MG63 (cell line): ENCODE measurements at places on chromosomes 7 and 10. TPM values are rescaled to one million over a fixed set of nuclear protein-coding genes. Genes with fewer than 3 reads are reported as not detected.

GRCh38 chr10:100489396-100489795 is 26.6 kb downstream of the WNT8B start:
- no peak for DNase-seq

DNA sequence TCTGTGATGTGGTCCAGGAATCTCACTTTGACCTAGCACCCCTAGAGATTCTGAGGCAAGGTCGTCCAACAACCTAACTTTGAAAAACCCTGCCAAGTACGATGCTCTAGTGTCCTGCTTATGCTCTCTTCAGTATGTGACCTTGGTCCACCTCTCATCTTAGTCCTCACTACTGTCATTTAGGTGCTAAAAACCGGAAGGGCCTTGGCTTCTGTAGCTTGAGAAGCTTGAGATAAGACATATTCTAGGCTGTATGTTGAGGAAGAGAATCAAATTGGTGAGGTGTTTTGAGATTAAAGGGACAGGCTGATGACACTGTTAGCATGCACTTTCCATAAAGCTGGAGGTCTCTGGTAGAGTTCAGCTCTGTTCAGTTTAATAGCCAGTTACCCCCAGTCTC is 57.0 kb upstream of the MTPN start:
- no peak for DNase-seq

The VPS41 gene
- total RNA-seq: 4.8 and 26.9 TPM in 2 replicates

DNA sequence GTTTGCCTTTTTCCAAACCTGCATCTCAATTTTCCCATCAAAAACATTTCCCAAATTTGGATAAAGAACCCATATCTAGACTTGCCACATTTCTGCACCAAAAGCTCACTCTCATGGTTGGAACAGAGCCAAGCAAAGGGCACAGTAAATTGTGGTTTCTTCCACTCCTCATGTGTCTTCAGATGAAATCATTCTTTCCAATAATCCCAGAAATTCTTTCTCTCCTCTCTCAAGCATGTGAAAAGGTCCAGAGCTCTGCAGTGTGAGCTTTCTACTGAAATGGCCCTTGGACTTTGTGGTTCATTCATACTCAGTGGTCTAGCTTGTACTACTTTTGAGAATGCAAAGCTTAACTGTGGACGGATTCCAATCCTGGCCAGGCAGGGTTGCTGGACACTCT is 19.8 kb downstream of the PRSS2 start:
- no peak for DNase-seq

GRCh38 chr10:78700816-78701520 is 367.8 kb upstream of the ZMIZ1 start:
- DNase-seq: no peak

DNA sequence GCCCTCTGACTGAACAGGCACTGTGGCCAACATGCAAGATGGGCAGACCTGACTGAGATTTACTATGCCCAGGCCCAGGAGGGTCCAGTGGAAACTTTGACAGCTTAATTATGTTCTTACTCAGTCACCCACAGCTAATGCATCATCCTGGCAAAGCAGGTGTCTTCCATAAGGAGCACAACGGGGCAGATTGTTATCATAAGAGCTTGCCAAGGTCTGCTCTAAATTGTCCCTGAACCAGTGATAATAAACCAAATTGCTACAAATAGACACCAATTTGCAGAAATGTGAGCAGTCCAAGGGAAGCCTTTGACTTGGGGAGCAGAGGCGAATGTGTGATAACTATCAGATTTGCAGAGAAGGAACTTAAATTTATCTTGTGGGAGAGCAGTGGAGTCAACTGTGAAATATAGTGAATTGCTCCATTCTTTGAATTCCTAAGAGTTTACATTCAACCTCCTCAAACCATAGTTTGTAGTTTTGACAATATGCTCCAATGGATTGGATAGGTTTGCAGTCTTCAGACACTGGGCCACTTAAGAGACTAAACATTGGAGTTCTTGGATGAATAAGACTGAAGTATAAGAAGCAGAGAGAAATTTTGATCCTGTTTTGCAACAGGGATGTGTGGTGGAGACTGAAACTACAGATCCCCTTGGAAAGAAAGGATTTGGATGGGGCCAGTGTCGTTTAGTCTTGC is 494.7 kb downstream of the CCSER2 start:
- DNase-seq: no peak

- no peak for DNase-seq
These were observed 36.0 kb downstream of the DNAJB9 start for GRCh38 chr7:108605559-108606201.

GRCh38 chr10:96673318-96674099 is 46.8 kb downstream of the PIK3AP1 start:
- DNase-seq: no peak

DNA sequence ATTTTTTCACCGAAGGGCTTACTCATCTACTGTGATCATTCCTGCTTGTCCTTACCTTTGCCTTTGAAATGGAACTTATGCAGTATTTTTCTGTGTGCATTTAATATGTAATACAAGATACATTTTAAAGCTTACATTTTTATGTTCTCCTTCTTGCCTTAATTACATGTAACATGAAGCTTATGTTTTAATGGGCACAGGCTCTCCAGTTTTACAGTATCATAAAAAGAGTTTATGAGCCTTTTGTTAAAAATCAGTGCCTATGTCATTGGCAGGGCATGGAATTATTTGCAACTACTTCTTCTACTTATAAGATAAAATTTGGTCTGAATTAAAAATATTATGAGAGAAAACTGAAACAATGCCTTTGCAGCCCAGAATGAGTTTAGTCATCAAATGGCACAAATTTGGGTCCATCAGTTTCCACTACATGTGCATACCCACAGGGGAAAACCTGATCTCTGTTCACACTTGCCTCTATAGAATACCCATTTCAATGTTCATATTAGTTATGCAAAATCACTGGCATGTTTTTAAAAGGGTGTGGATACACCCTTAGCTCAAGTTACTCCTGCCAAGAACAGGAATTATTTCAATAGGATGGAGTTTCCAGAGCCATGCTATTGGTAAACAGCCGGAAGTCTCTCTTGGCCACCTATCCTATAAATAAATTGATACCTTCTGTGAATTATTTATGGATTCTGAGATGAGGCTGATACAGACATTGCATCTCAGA is 27.9 kb upstream of the WNT16 start:
- no peak for DNase-seq

The CDC14C gene
- 0.12 TPM in 1 of 2 replicates, not detected in the other for total RNA-seq

DNA sequence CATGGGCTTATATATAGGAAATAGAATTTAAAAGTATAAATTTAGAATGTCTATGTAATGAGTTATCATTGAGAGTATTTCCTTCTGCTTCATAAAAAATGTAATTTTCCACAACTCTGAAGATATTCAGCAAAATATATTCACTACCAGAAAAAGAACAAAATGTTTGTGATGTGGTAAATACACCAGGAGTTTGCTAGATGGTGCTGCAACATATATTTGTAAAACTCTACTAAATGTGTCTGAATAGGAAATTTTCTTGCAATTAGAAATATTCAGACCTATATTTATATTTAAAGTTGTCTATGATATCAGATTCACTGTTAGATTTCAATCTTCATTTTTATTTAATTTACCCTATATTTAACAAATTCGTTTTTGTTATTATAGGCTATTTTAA is 201.1 kb downstream of the PPP1R3A start:
- DNase-seq: no peak

The CLEC2L gene
- not detected in 2 replicates for total RNA-seq

The ZNF277 gene
- 3.8 and 5.8 TPM in 2 replicates for total RNA-seq

- peak; percentile 69 for DNase-seq
These were observed 906.8 kb downstream of the CNTNAP2 start for GRCh38 chr7:147023440-147023839.

The KCNMA1 gene
- total RNA-seq: 40.8 and 58.6 TPM in 2 replicates

- no peak for DNase-seq
These were observed 10.1 kb downstream of the ADD3 start for GRCh38 chr10:110017907-110018306.

The TMEM178B gene
- 0.10 TPM in 1 of 2 replicates, not detected in the other for total RNA-seq

The ZNF365 gene
- total RNA-seq: 0.89 and 1.5 TPM in 2 replicates

DNA sequence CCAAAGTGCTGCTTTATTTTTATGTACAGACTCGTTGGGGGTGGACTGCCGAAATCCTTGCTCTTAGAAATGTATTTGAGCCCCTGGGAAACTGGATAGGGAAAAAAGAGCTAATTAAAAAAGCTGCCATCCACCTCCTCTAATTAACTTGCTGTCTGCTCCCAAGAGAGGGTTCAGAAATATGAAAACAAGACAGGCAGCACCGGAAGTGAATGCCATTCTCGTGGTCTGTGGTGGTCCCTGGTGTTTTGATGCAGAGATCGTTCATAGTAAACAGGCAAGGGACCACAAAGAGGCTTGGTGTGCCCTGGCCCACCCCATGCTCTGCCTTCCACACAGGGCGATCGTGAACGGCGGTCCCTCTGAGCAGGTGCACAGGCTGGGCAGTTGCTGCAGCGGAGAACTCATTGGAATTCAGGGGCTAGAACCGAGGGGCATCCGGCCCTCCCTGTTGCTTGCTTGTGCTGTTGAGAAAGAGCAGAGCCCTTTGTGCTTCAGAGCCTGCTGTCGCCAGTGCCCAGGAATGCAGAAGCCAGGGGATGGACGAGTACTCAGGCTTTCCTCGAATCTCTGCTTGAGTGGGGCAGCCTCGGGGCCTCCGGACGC is 79.1 kb upstream of the BTBD16 start:
- DNase-seq: no peak

DNA sequence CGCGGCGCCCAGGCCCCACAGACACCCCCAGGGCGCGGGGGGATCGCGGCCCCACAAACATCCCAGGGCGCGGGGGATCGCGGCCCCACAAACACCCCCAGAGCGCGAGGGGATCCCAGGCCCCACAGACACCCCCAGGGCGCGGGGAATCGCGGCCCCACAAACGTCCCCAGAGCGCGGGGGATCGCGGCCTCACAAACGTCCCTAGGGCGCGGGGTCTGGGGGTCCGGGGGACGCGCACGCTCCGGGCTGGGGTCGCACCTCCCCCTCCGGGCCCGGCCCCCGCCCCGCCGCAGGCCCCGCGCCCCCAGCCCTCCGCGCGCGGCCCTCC is 382 bp downstream of the DIP2C start:
- no peak for DNase-seq

The MXI1 gene
- total RNA-seq: 13.0 and 15.7 TPM in 2 replicates

The HECTD2 gene
- total RNA-seq: 2.5 and 8.4 TPM in 2 replicates

GRCh38 chr10:118873091-118873737 is 118.4 kb upstream of the CACUL1 start:
- peak; percentile 61 for DNase-seq

The BHLHA15 gene
- total RNA-seq: 0.74 TPM in 1 of 2 replicates, not detected in the other

The MRC1 gene
- not detected in 2 replicates for total RNA-seq

- no peak for DNase-seq
These were observed 58.8 kb downstream of the LANCL2 start for GRCh38 chr7:55423891-55424290.

GRCh38 chr10:117047947-117048346 is 43.0 kb upstream of the SHTN1 start:
- no peak for DNase-seq

DNA sequence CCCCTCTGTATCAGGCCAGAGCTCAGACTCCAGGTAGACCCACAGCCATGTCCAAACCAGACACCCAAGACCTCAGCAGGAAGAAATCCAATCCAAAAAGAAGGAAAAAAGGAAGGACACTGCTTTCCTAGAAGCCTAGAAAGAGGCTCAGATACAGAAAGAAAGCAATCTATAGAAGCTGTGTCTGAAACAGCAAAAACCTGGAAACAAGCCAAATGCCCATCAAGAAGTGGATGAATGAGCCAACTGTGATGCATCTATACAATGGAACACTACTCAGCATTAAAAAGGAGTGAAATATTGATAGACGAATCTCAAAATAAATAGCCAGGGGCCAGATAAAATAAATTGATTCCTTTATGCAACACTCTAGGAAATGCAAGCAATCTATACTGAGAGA is 31.6 kb downstream of the GRB10 start:
- no peak for DNase-seq

The MRLN gene
- total RNA-seq: not detected in 2 replicates

GRCh38 chr7:11786186-11786585 is 45.8 kb downstream of the THSD7A start:
- no peak for DNase-seq

DNA sequence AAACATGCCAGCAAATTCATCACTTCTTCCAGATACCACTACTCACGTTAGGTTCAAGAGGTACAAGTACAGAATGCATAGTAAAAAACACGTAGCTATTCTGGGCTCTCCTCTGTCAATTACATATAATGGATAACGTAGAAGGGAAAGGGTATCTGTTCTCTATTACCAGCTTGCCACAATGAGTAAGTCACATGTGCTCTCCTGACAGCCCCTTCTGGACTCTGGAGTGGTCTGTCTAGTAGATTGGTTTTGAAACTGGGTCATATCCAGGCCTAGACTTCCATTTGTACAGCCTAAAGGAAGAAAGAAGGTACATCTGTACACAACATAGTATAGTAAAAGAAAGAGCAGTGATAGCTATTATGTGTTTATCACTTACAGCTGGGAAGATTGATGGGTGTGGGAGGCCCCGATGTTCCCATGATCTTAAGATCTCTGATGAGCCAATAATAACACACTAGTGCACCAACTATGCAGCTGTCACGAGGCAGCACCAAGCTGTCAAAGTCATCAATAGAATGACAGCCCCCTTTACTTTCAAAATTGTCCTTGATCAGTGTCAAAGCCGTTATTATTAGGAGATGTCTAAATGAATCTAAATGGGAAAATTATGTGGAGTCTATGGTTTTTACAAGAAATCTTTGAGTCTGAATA is 161.9 kb upstream of the AGK start:
- DNase-seq: no peak

DNA sequence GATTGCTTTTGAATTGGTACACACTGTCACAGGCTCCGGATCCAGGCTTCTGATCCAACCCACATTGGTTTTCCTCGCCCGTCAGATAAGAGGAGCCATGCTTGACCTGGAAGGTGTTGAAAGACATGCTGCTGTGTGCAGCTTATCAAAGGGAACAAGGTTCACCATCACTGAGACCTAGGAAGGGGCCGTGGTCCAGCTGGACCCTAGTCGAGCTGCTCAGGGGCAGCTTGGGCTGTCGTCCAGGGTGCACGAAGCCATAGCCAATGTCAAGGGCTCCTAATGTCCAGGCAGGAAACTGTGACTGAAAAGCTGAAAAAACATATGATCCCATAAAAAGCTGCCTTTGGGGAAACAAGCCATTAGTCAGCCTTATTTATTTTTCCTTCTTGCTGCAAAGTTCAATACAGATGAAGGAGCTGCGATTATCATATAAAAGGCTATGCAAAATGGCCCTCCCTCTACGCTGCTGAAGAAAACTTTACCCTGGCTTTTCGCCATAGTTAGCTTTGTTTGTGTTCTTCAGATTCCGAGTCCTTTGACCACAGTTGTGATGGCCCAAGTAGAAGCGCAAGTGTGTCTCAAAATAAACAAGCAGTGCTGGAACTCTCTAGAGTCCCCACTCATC is 118.0 kb downstream of the CREB5 start:
- no peak for DNase-seq

The MCU gene
- 24.5 and 41.3 TPM in 2 replicates for total RNA-seq

DNA sequence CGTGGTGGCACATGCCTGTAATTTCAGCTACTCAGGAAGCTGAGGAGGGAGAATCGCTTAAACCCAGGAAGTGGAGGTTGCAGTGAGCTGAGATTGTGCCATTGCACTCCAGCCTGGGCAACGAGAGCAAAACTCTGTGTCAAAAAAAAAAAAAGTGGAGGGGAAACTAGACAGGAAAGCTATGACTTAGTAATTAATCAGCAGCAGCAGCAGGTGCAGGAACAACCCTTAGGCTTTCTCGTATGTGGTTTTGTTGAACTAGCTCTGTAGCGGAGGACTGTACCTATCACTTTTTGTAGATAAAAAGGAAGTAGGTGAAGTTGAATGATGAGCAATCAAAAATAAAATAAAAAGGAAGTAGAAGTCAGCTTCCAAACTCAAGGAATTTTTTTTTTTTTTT is 76.9 kb upstream of the KMT2C start:
- no peak for DNase-seq
